Amniotic stem cell (primary cell): ENCODE measurements at places on chromosomes 1 and 21.

- DNase-seq, result no peak
Observed at GRCh38 chr1:226436855-226437491, 29.1 kb upstream of the PARP1 start.

DNA sequence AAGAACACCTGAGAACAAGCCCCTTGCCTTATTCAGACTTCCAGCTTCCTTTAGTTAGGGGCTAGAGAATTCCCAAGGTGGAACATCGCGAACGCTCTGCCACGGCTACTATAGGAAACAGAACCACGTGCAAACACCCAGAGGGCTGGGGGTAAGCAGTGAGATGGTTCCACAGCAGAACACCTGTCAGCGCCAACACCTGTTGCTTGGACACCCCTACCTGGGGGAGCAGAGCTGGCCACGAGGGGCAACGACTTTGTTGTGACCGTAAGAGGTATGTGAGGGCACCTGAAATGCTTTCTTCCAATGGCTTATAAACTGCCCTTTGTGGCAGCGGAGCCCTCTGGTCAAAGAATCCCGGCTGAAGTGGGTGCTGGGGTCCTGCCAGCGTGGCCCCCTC, 50.7 kb downstream of the MRPL37 start:
- no peak for DNase-seq

- no peak for DNase-seq
Observed at GRCh38 chr1:227780101-227781044, 35.1 kb upstream of the PRSS38 start.

GRCh38 chr1:222905151-222905550, 90.3 kb downstream of the DISP1 start:
- no peak for DNase-seq

DNA sequence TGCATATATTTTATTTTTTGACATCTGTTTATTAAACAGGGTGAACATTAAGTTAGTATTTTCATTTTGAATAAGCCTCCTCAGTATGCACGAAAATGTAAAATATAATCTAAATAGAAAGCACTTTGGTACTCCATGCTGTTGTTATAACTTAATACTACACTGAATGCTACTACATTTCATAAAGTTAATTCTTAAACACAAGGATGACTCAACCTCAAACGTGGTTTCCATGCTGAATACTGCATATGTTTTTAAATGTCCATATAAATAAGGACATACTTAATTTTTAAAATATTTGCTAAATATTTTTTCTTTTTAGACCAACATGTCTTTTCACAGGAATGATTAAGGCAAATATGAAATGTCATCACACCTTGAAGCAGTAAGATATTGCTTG, 83.9 kb downstream of the USP24 start:
- DNase-seq, result no peak

DNA sequence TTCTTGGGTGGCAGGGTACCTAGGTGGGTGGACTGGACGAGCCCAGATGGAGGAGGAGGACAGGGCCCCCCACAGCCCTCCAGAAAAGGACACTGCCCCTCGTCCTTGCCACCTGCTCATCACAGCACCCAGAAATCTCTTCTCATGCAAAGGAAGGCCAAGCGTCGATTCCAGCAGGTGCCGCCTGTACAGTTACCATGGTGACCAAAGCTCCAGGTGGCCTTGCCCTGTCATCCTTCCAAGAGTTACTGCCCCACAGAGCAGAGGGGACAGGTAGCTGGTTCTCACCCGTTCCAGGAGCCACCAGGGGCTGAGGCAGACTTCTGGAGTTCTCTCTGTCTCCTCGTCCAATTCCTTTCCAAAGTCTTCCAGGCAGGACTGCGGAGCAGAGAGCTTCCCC, 119.9 kb upstream of the VAMP3 start:
- no peak for DNase-seq

- no peak for DNase-seq
Observed at GRCh38 chr1:208233546-208233945, 10.6 kb downstream of the PLXNA2 start.

- no peak for DNase-seq
Observed at GRCh38 chr1:117970252-117970651, 40.7 kb downstream of the WDR3 start.

DNA sequence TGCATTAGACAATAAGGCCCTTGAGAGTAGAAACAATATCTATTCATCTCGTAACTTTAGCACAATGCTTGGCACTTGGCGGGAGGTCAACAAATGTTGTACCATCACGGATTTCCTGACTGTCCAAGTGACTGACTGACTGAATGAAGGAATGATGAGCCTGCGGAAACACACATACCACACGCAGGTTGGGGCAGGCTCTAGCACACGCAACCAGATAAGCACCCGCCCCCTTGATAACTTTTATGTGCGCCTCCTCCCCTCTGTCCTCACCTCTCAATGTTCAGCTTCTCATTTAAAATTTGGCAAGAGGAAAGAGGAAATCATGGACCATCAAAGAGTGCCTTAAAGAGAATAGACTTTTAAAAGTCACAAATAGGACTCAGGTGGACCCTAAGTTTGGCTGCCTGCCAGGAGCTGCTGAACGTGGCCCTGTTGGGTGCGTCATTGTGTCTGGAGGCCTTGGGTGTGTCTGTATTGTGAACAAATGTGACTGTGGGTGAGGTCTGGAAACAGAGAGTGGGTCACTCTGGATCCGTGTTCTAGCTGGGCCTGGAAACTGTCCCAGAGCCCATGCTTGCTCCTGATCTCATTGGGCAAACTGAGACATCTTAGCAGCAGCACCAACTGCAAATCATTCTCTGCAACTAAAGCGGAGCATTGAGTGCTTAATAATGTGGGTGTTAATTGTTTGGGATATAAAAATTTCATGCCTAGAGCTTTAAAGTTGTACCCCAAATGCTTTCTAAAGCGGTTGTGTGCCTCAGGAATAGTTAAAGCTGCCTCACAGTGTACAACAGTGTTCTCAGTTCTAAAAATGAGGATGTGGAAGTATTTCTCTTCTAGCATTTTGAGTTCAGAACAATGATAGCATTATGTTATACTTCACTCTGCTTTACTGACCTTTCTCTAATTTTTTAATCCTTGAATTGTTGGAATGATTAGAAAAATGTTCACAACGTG, 47.6 kb upstream of the ABCG1 start:
- no peak for DNase-seq

DNA sequence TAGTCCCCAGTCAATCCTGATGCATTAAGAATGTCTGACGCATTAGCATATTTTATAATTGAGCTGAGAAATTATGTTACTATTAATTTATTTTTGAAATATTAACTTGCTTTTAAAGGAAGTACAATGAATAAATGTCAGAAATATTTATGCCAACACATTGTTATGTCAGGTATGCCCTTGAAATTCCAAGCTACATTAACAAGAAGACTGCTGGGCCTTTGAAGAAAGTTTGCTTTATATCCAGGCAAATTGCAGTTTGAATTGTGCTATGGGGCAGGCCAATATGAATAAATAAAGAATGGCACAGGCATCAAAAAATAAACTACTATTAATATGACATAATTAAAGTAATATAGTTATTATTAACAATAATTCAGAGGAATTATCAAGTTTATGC, 1391.3 kb downstream of the PLA2G4A start:
- no peak for DNase-seq

- DNase-seq, result no peak
Observed at GRCh38 chr1:221840511-221841243, 98.8 kb upstream of the DUSP10 start.

DNA sequence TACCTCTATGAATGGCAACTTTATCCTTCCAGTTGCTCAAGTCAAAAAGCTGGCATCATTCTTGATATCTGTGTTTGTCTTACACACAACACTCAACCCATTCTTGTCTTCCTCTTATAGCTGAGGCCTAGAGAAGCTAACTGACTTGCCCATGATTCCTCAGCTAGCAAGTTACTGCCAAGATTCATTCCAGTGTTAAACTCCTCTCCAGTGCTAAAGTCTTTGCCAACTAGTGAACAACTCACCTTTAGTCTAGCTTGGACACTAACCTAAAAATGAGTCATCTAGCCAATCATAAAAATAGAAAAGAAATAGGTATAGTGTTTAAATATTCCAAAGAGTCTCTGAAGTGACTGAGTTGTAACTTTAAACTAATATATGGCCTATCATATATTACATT, 45.6 kb upstream of the RGS2 start:
- DNase-seq, result no peak

DNA sequence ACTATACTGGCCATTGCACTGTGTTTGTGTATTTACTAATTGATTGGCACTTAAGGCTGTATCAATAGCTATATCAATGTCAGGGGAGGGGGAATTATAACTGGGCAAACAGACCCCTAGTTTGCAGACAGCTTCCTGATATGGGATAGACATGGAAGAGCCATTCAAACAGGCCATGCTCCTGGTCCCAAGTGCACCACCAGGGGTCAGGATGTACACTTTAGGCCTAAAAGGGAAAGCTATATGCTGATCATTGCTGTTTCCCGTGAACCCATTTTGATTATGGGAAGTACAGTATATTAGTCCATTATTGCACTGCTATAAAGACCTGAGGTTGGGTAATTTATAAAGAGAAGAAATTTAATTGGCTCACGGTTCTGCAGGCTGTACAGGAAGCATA, 124.9 kb upstream of the BACE2 start:
- DNase-seq, result no peak

DNA sequence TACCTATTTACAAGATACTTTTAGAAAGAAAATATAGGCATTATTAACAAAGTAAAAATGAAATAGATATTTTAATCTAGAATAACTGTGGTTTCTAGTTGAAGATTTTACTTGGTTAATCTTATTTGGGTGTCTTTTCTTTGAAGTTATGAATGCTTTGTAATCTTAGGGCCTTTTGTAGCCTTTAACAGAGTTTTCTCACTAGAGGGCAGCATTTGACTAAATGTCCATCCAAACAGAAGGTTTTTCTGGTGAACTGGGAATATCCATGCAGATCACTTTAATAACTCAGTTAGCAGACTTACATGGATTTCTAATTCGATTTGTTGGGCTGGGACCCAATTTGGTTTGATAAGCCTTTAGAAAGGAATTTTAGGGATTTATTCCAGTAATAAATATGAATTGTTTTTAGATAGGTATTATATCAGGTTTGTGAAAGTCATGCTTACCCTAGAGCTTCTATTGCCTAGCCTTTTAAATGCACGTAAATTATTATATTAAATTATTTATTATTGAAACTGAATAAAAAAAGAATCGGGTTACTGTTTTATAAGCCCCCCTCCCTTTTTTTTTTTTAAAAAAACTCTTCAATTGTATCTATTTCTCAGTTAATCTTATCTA, 119.7 kb downstream of the ZNF326 start:
- DNase-seq, result peak; percentile 6

GRCh38 chr1:16146279-16147155, 9.4 kb downstream of the EPHA2 start:
- peak; percentile 69 for DNase-seq

GRCh38 chr1:59458884-59459283, 162.0 kb downstream of the FGGY start:
- DNase-seq, result no peak

GRCh38 chr1:64019818-64020217, 183.6 kb upstream of the UBE2U start:
- peak; percentile 35 for DNase-seq

DNA sequence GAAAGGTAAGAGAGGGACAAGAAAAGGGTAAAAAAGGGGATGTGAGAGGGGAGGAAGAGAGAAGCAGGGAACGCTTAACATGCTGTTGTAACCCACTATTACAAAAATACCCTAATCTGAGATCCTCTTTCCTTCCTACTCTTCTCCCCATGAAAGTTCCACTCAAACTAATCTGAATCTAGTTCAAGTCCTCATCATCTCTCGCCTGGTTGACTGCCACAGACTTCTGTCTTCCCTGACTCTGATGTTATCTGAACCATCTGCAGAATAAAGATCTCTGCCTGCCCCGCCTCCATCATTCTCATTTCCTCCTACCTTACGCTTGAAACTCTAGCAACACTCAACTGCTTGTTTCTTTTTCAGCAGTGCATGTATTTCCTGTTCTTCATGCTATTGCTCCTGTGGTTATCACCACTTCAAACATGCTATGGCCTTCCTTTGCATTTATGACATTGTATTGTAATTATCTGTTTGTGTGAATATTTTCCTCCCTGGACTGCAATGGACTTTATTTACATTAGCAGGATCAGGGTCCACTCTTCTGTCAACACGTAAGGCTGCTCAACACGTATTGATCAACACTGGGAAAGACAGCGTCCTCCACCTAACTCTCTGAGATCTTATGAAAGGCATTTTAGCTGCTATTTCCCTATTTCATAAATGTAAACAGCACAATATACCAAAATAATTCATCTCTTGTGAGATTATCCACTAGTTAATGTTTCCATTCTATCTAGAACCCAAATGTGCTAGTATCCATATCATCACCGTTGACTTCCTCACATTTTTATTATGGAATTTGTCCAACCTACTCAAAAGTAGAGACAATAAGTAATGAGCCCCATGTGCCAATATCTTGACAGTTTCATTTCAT, 215.5 kb upstream of the USP25 start:
- no peak for DNase-seq

GRCh38 chr1:103211073-103211472, 102.8 kb upstream of the COL11A1 start:
- DNase-seq, result no peak

GRCh38 chr1:100730130-100730529, 10.6 kb downstream of the VCAM1 start:
- DNase-seq, result no peak

DNA sequence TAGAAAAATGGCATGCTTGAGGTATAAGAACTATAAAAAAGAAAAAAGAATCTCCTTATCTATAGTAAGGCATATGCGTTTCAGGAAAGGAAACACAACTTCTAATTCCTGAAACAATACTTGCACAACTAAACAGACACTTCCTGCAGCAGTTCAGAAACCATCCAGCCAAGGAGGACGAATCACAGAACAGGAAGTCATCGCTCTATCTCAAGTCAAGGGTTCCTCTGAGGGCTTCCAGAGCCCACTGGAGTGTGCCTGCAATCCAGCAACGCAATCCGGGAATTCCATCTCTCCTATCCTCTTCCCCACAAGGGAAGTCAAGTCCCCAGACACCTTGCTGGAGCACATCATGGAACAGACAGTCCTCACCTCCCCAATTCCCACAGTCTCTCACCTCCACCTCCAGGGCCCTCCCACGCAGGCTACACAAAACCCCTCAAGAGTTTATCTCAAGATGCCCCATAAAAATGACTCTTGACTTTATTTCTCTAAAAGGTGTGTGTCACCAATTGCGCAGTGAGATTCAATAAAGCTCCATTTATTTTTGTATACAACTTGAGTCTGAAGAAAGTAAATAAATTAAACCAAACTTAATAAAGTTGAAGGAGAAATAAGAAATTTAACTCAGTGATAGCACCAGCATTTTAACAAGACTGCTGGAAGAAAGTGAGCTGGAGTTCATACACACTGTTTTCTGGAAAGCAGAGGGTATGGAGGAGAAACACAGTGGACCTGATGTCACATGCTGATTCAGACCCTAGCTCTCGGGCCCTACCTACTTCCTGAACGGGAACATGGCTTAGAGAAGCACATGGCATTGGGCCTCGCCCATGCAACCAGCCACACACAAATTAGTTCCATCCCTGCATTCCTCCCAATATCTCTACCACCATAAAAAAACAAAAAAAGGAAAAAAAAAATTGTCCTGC, 39.9 kb downstream of the SIPA1L2 start:
- DNase-seq, result no peak

GRCh38 chr21:45637883-45638282, 5.6 kb upstream of the PCBP3 start:
- DNase-seq, result no peak

- no peak for DNase-seq
Observed at GRCh38 chr1:21565285-21565684, 56.1 kb downstream of the ALPL start.
